ENCODE measurements at places on chromosomes 16 and 17. TPM values are rescaled to one million over a fixed set of nuclear protein-coding genes. Genes with fewer than 3 reads are reported as not detected.

PRDM7 gene
- not detected for total RNA-seq

CTRB1 gene
- not detected for total RNA-seq

CES5A gene
- not detected for total RNA-seq

NQO1 gene
- total RNA-seq, result 229 TPM

SULT1A1 gene
- total RNA-seq, result 1.1 TPM

BAHCC1 gene
- 0.43 TPM for total RNA-seq

CRHR1 gene
- total RNA-seq, result not detected

GAS7 gene
- 0.76 TPM for total RNA-seq

TAC4 gene
- 0.20 TPM for total RNA-seq

WFIKKN1 gene
- 0.14 TPM for total RNA-seq

EFNB3 gene
- 7.7 TPM for total RNA-seq

C17orf50 gene
- total RNA-seq, result not detected

SLC52A1 gene
- not detected for total RNA-seq

CD300LF gene
- not detected for total RNA-seq

RFFL gene
- total RNA-seq, result 20.7 TPM

ACSM2A gene
- total RNA-seq, result not detected

MAPT gene
- 0.10 TPM for total RNA-seq

SEBOX gene
- total RNA-seq, result not detected

GAST gene
- total RNA-seq, result not detected

CSH1 gene
- not detected for total RNA-seq

TMEM88 gene
- total RNA-seq, result 0.88 TPM

KRT36 gene
- not detected for total RNA-seq

PRSS21 gene
- total RNA-seq, result not detected

ZFP3 gene
- not detected for total RNA-seq

KRT20 gene
- not detected for total RNA-seq

CLEC18A gene
- total RNA-seq, result 0.10 TPM

HBA1 gene
- total RNA-seq, result not detected

CCDC200 gene
- not detected for total RNA-seq

GOSR1 gene
- 20.8 TPM for total RNA-seq

ENGASE gene
- total RNA-seq, result 7.2 TPM

UNC13D gene
- 2.7 TPM for total RNA-seq

NTN3 gene
- not detected for total RNA-seq

TBC1D3 gene
- 0.20 TPM for total RNA-seq

PRSS33 gene
- total RNA-seq, result not detected

HP gene
- not detected for total RNA-seq

OR3A2 gene
- total RNA-seq, result not detected

HCRT gene
- not detected for total RNA-seq

TBC1D3C gene
- total RNA-seq, result not detected

All from HT1080 (cell line).